ENCODE measurements at places on chromosomes 4 and X.

GRCh38 chr4:18441203-18441590, 419.6 kb upstream of the LCORL start:
- DNase-seq: no peak

DNA sequence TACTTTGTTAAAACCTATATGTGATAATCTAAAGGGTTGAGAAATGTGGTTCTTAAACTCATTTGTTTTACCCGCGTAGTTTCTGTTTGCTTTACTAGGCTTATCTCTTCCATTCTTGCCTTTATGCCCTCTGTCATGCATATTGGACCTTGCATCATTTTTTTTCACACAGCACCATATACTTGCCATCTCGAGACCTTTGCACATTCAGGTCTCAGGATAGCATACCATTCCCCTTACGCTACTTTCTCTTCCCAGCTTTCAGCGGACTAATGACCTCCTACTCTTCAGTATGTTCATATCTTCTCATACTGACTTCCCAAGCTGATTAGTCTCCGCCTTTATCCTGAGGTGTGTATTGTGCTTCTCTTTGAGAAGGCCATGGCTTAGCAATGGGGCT, 40.5 kb downstream of the USP38 start:
- DNase-seq: no peak

GRCh38 chr4:183492791-183493222, 12.1 kb upstream of the ING2 start:
- peak; percentile 86 for DNase-seq

DNA sequence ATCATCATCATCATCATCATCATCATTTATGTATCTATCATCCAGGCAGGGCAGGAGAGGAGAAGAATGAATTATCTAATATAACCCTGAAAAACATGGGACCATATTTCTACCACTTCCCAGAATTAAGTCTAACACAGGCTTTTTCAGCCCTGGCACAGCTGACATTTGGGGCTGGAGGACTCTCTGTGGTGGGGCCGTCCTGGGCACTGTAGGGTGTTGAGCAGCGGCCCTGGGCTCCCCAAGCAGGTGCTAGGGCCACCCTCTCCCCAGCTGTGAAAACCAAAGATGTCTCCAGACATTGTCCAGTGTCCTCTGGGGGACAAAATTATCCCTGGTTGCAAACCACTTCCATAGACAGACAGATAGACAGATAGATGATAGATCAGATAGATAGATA, 288.4 kb downstream of the CRLF2 start:
- DNase-seq: no peak

DNA sequence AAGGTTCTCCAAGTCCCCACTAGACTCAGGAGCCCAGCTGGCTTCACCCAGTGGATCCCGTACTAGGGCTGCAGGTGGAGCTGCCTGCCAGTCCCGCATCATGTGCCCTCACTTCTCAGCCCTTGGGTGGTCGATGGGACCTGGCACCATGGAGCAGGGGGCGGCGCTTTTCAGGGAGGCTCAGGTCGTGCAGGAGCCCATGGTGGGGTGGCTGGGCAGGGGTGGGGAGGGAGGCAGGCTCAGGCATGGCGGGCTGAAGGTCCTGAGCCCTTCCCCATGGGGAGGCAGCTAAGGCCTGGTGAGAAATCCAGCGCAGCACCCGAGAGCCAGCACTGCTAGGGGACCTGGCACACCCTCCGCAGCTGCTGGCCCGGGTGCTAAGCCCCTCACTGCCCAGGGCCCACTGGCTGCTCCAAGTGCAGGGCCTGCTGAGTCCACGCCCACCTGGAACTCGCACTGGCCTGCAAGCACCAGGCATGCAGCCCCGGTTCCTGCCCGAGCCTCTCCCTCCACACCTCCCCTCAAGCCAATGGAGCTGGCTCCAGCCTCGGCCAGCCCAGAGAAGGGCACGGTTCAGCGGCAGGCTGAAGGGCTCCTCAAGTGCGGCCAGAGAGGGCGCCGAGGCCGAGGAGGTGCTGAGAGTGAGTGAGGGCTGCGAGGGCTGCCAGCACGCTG, 72.7 kb upstream of the SLIT2 start:
- DNase-seq: no peak

DNA sequence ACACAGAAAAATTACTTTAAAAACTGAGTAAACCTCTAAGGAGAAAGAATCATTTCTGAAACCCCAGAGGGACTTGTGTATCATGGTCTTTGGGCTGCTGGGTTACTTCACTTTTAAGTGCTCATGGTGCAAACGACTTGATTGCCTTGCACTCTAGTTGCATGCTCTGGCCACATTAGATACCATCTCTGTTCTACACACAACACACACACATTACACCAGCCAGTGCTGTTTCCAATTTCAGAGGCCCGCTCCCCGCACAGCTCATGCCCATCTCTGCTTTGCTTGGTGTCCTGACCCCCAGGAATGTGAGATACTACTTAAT, 2.1 kb downstream of the PPP3CA start:
- no peak for DNase-seq

- DNase-seq: no peak
Measured at GRCh38 chr4:119041951-119042560, 93.6 kb upstream of the MYOZ2 start.

GRCh38 chr4:186723292-186724057, at the start of gene FAT1:
Gene FAT1, minus strand, starts transcription at chr4:186723856. Its CDS starts 14,029 bp downstream, at chr4:186709827.
- no peak for DNase-seq

Data from BJ (cell line).